ENCODE measurements at places on chromosomes 1 and 21. TPM values are rescaled to one million over a fixed set of nuclear protein-coding genes. Genes with fewer than 3 reads are reported as not detected.

Gene HAO2
- total RNA-seq = not detected

Gene SAMD11
- total RNA-seq = 40.9 TPM

Gene CXADR
- total RNA-seq = not detected

Gene ZNF695
- 1.2 TPM for total RNA-seq

DNA sequence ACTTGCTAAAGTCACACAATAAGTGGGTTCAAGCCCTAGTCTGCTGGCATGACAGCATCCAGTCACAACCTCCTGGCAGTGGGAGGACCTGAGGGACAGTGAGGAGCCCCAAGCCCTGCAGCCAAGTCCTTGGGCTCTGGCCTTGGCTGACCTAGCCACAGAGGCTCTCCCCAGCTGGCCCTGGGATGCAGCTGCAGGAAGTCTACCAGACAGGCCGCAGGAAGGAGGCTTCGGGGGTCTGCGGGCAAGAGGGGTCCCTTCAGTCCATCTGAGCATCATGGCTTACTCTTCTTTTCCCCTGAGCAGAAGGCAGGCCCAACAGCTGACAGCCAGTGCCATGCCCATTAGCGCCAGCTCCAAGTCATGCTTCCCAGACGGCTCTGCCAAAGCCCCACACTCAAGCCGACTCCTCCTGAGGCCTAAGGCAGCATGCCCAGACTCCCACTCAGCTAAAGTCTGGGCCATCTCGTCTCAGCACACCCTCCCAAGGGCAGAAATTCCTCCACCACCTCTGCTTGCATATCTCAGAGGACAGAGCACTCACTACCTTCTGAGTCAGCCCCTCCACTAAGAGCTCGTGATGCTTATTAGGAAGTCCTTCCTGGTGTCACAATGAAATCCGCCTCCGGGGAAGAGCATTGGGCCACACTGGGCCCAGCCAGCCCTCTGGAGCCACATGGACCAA lies 20.1 kb downstream of the SLC1A7 start:
- DNase-seq = peak; percentile 91

DNA sequence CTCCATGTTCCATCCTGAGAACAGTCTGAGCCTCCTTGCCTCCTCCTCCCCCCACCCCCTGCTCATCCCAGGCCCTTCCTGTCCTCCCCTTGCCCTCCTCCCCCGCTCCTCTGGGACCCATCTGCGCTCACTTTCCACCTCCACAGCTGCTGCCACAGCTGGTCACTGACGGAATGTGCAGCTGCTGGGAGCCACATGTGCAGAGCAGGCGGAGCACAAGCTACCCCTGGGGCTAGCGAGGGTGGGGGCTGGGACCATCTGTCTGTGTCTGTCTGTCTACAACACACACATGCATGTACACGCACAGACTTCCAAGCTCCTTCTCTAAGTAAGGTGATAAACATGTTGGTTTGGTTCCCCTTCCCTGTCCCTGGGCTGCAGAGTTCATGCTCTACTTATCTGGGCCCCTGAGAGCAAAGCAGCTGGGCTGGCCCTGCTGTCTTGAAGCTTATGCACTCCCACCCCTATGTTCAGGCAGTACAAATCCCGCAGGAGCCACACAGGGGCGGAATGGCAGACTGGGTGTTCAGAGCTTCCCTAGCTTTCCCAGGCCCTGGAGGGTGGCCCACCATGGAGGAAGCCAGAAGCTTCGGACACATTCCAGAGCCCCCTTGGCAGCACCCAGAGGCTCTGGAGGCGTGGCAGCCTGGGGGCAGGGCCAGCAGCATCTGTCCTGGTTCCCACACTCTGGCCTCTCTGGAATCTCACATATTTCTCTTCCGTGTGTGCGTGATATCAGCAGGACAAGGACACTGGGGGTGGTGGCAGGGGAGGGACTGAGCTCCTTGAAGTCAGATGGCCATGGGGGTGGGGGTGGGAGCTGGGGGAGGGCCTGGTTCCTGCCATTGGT lies 7.0 kb upstream of the HEYL start:
- peak; percentile 64 for DNase-seq

GRCh38 chr1:205374210-205375078 lies 17.7 kb upstream of the KLHDC8A start:
- DNase-seq = peak; percentile 90

GRCh38 chr21:15706696-15707095 lies 23.1 kb upstream of the USP25 start:
- DNase-seq = peak; percentile 94

DNA sequence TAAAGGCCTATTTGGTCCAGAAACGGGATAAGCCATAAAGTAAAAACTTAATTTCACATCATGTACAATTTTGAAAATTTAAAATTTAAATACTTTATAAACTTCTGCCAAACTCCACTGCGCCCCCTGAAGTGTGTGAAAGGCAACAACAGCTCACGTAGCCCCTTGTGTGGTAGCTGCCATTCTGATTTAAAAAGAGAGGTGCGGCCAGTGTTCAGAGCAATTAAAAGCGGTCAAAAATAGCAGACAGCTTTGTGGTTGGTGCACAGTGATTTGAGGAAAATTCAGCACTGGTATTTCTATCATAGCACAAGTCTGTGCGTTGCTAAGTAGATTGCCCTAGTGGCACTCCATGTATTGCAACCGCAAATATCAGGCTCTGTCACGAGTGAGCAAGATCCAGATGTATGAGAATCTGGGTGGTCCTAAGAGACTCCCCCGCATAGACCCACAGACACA lies 122.5 kb downstream of the ATG4C start:
- DNase-seq = peak; percentile 52

Measured in GM23248 (cell line).